ENCODE measurements at places on chromosomes 1 and 21.

DNA sequence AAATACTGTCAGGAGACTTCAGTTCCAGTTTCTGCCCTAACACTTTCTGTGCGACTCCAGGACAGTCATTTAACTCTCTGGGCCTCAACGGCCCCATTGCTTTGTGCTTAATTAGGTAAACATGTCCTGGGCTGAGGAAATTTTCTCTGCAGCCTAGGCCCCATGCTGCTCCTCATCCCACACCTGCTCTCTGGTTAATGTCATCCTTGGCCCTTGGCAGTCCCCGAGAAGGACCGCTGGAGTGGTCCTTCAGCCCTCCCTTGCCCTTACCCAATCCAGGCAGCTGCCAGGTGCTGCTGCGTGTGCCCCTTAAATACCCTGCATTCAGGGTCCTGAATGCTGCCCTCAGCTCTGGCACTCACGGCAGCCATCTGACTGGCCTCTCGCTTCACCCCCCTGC lies 18.7 kb downstream of the UBL4B start:
- no peak for DNase-seq

GRCh38 chr1:1773874-1774273 lies 4.4 kb downstream of the NADK start:
- DNase-seq, result no peak

DNA sequence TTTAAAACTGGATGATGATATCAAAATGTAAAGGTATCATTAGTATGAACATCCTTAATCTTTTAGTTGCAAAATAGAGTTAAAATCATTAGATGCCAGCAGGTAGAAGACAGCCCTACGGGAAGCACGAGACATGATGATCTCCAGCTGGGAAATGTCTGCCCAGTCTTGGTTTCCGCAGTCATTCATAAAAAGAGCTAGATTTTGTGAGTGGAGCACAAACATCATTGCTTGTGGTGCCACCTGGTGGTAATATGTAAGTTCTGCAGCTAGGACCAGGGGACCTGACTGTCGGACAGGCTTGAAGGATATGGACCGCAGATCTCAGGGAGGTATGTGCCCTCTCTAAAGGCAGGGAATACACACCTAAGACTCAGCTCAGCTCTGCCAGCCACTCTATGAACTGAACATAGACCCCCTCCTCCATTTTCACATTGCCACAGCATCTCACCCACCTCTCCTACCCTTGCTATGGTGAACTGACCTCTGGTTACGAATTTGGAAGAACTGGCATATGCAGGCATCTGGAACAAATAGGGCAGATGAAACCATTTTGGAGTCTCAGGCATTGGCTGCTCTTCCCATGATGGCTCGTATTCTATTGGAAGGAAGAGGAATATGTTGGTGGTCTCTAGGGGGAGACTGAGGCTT lies 9.2 kb downstream of the FCMR start:
- peak; percentile 41 for DNase-seq

- no peak for DNase-seq
These were observed 153.4 kb downstream of the ZC3H11B start for GRCh38 chr1:219459351-219460080.
